ENCODE measurements at places on chromosomes 3 and 15.

DNA sequence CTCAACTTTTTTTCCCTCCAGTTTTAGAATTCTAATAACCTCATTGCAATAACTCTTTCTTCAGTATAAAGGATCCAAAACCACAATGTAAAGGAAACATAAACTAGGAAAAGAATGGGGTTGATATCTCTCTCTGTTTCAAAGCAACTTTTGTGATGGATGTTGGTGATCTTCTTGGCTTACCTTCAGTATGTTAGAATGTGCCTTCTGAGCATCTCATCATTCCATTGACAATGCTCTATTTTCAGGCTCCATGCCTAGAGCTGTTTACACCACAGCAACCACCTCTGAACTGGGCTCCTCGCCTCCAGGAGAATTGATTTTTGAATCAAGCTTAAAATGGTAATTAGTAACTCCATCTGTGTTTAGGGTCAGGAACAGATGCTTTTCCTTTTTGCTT lies 6.6 kb downstream of the NLGN1 start:
- no peak for DNase-seq

DNA sequence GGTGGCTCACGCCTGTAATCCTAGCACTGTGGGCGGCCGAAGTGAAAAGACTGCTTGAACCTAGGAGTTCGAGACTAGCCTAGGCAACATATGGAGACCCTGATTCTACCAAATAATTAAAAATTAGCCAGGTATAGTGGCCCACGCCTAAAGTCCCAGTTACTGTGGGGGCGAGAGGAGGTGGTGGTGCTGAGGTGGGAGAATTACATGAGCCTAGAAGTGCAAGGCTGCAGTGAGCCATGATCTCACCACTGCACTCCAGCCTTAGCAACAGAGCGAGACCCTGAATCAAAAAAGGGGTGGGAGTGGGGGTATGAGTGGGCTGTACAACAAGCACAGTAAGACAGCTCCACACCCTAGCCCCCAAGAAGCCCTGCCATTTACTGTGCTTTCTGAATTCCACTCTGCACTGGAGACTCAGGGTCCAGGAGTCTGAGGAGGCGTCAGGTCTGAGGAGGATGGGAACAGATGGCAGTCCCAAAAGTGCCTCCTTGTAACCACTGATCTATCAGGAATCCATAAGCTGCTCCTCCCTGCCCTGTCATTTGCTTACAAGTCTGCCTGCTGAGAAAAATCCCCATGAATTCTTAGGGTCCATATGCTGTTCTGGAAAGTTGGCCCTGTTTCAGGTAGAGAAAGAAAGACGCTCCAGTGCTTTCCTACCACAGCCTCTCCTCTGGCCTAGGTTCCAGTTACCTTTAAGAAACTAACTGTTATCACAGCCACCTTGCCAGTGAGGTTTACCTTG lies 171.1 kb downstream of the MAGI1 start:
- DNase-seq: no peak

GRCh38 chr3:126711121-126711760 lies 7.2 kb downstream of the CHCHD6 start:
- no peak for DNase-seq

GRCh38 chr15:63465104-63465503 lies 39.3 kb upstream of the USP3 start:
- no peak for DNase-seq
